ENCODE measurements at places on chromosomes 2 and 18.

GRCh38 chr18:10386956-10387355 is 67.5 kb upstream of the APCDD1 start:
- no peak for DNase-seq

GRCh38 chr2:174117951-174118930 is 130.1 kb downstream of the OLA1 start:
- DNase-seq: peak; percentile 82

- no peak for DNase-seq
Measured at GRCh38 chr2:216606551-216607276, 26.5 kb upstream of the IGFBP2 start.

DNA sequence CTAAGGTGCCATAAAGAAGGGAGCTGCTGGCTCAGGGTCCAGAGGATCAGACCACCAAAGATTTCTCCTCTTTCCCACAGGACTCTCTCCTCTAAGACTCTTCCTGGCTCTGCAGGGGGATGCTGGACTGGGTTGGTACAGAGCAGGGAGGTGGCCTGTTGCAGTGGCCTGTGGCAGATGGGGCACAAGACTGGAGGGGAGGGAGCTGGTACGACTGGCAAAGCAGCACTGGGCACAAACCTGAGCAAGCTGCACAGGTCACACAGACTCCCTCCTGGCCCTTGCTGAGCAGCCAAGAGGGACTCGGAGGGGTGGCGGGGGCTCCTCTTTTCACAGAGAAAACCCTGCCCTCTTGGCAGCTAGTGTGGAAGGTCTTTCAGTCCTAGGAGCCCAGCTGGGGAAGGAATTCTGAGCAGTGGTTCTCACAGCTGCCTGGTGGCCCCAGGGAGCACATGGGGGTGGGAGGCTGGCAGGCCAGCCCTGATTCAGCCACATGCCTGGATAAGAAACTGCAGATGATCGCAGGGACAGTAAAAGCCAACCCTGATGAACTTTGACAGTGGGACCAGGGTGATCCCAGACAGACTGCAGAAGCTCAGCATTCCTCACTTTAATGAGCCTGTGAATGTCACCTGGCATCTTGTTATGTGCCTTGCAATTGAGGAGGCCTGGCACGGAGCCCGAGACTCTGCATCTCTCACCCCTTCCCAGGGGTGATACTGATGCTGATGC is 32.5 kb upstream of the ACAA2 start:
- no peak for DNase-seq

- DNase-seq: peak; percentile 88
Measured at GRCh38 chr2:141557329-141558095, 573.3 kb downstream of the LRP1B start.

GRCh38 chr2:235541016-235541415 is 47.2 kb downstream of the AGAP1 start:
- DNase-seq: no peak

- peak; percentile 7 for DNase-seq
Measured at GRCh38 chr2:126244937-126245336, 411.0 kb upstream of the GYPC start.

DNA sequence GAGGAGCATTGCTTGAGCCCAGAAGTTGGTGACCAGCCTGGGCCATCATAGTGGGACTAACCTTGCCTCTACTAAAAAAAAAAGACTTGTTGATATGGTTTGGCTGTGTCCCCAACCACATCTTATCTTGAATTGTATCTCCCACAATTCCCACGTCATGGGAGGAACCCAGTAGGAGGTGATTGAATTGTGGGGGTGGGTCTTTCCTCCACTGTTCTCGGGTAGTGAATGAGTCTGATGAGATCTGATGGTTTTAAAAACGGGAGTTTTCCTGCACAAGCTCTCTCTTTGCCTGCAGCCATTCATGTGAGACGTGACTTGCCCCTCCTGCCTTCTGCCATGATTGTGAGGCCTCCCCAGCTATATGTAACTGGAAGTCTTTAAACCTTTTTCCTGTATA is 47.0 kb downstream of the PROC start:
- no peak for DNase-seq

DNA sequence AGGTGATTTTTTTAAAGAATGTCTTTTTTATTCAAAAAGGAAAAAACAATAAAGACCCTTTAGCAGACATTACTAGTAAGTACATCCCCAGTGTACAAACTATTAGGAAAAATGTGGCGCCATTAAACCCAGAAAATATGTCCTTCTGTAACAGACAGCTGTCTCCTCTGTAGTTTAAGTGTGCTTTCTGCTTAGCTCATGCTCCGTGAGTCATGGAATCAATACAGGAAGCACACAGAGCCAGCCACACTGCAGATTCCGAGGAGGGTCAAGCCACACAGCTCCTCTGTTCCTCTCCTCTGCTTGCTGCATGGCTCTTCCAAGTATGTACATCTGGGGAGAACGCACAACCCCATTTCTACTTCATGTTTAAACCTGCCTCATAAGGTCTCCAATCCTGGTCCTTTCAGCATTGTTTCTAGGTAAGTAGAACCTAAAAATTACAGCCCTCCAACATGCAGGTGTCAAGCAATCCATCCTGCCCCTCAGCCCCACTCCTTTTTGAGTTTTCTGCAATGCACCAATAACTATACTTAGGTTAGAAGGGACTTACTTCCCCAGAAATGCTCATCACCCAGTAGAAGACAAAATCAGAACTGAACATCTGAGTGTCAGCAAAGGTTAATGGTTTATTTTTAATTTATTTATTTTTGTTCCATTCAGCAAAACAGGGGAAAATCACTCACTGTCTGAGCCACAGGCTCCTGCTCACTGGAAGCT is 37.5 kb downstream of the ACVR1 start:
- peak; percentile 78 for DNase-seq

DNA sequence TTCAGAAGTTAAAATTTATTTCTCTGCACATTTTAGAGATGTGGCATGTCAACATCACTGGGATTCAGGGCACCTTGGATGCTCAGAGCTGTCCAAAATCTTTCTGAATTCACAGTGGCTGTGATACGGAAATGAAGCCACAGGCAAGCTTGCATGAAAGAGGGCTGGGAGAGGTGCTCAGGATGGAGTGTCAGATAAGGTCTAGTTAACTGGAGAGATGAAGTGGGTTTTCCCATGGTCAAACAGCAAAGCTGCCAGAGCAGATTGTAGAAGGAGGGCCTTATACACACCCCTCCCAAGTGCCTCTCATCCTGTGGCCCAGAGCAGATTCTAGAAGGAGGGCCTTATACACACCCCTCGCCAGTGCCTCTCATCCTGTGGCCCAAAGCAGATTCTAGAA is 286.8 kb upstream of the PXDN start:
- no peak for DNase-seq

DNA sequence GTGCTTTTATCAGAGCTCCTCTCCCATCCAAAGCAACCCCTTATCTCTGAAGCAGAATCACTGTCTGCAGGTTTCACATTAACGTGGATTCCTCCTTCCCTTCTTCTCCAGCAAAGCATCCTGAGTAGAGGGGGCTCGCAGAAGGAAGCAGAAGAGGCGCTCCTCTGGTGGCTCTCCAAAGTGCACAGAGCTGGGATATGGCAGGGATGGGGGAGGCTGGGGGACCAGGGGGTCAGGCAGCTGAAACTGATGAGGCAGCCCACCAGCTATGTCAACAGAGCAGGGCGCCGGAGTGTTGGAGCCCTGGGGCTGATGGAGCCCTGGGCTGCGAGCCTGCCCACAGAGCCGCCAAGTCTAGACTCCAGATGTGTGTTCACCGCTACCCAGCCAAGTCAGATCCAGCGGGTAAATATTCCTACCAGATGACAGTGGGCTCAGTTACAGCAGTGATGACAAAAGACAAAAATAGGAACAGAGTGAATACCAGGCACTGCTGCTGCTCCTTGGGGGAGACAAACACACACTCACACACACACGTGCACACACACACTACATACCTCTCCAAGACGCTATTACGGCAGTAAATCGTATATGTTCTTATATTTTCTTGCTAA is 678.3 kb upstream of the ID2 start:
- peak; percentile 39 for DNase-seq

- no peak for DNase-seq
Measured at GRCh38 chr18:52409727-52410126, 69.7 kb downstream of the DCC start.

- no peak for DNase-seq
Measured at GRCh38 chr2:41703123-41703522, 344.7 kb upstream of the PKDCC start.

GRCh38 chr18:25164211-25164847 is 187.6 kb downstream of the ZNF521 start:
- no peak for DNase-seq

- peak; percentile 89 for DNase-seq
Measured at GRCh38 chr18:9474108-9474982, 968 bp upstream of the RALBP1 start.
